Spinal cord (tissue), 10 donors: ENCODE measurements at places on chromosomes 1 and 21. TPM values are rescaled to one million over a fixed set of nuclear protein-coding genes. Genes with fewer than 3 reads are reported as not detected.

- no peaks in the 10 kb centered on the region for H3K27me3 ChIP-seq
- no peak overlapping the region for H3K4me3 ChIP-seq
- peaks cover 3% of the 10 kb centered on the region for H3K4me1 ChIP-seq
- H3K27ac ChIP-seq: no peak overlapping the region
Measured at GRCh38 chr1:213066363-213066762, 15.3 kb downstream of the RPS6KC1 start.

- peaks cover 27% of the 10 kb centered on the region for H3K4me1 ChIP-seq
- no peak overlapping the region for H3K4me3 ChIP-seq
- H3K27me3 ChIP-seq: peaks cover 13% of the 10 kb centered on the region
- peak; percentile 29 for DNase-seq
Measured at GRCh38 chr1:19045898-19046880, 89.7 kb upstream of the IFFO2 start.

Gene ITGB3BP
- total RNA-seq: 31.7 TPM

Gene PTGS2
- 4.3 TPM for total RNA-seq

Gene ZC3H11A
- total RNA-seq: 95.3 TPM

- peaks cover 10% of the 10 kb centered on the region for H3K4me1 ChIP-seq
- no peaks in the 10 kb centered on the region for H3K36me3 ChIP-seq
- DNase-seq: no peak
- peak overlapping the region; percentile 96 for H3K4me3 ChIP-seq
- H3K27me3 ChIP-seq: no peaks in the 10 kb centered on the region
Measured at GRCh38 chr1:62435231-62436038, 1.4 kb upstream of the USP1 start.

Gene MYOG
- total RNA-seq: 0.11 TPM

DNA sequence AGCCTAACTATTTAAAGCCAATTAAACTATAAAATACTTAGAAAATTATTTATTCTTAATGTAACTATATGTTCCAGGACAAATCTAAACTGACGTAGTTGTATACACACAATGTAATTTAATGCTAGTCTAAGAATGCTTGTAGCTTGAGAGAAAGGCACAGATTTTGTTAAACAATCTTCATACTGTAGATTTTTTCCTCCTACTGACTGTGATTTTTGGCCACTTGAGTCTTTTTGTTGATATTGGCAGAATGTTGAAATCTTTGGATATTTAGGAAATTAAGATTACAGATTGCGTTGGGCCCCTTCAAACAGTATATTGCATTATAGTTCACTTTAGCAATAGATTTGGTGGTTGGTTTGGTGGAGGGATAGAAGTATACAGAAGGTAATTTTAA, 40.5 kb downstream of the ATF3 start:
- H3K27ac ChIP-seq: no peak overlapping the region
- no peak overlapping the region for H3K4me3 ChIP-seq
- H3K4me1 ChIP-seq: no peaks in the 10 kb centered on the region
- no peaks in the 10 kb centered on the region for H3K27me3 ChIP-seq
- DNase-seq: no peak

DNA sequence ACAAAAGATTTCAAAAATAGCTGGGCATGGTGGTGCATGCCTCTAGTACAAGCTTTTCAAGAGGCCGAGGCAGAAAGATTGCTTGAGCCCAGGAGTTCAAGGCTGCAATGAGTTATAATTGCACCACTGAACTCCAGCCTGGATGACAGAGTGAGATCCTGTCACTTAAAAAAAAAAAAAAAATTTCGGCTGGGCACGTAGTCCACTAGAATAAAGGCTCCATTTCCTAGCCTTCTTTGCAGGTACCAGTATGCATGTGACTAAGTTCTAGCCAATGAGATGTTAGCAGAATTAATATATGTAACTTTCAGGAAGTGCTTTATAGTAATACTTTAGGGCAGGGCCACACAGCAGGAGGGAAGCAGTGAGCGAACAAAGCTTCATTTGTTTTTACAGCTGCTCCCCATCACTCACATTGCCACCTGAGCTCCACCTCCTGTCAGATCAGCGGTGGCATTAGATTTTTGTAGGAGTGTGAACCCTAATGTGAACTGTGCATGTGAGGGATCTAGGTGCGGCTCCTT, 28.8 kb upstream of the SYDE2 start:
- no peak overlapping the region for H3K27ac ChIP-seq
- no peak for DNase-seq
- no peak overlapping the region for H3K4me3 ChIP-seq
- H3K27me3 ChIP-seq: no peaks in the 10 kb centered on the region
- no peaks in the 10 kb centered on the region for H3K4me1 ChIP-seq

DNA sequence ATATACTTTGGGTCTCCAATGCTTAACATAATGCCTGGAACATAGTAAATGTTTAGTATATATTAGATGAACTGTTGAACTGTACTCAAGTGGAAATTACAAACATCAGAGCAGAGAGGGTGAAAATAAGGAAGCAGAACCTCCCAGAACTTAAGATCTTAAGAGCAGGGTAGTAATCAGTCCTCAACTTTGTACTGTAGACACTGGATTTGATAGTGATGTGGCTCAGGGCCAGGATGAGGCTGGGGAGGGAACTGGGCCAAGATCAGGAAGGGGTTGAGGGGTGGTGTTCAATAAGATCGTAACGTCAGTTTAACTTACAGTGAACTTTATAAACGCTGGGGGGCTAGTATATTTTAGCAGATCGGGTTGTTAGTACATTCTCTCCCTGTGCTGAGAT, 15.4 kb downstream of the MPZL1 start:
- no peak overlapping the region for H3K4me3 ChIP-seq
- H3K4me1 ChIP-seq: peaks cover 4% of the 10 kb centered on the region
- H3K36me3 ChIP-seq: peaks cover 2% of the 10 kb centered on the region
- no peaks in the 10 kb centered on the region for H3K27me3 ChIP-seq
- no peak overlapping the region for H3K27ac ChIP-seq

DNA sequence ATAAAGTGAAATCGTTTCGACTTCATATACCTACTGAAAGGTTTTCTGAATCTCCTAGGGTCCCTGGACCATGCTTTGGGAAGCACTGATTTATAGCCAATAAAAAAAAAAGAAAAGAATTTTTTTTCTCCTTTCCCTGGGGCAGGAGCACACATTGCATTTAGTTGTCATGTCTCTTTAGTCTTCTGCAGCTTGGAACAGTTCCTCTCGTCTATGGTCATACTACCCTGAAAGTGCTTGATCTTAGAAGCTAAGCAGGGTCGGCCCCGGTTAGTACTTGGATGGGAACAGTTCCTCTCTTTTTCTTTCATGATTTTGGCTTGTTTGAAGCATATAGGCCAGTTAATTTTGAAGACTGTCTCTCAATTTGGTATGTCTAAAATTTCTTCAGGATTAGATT, 3.7 kb upstream of the SERPINC1 start:
- no peaks in the 10 kb centered on the region for H3K4me1 ChIP-seq
- H3K36me3 ChIP-seq: no peaks in the 10 kb centered on the region
- H3K4me3 ChIP-seq: no peak overlapping the region
- no peak overlapping the region for H3K27ac ChIP-seq
- DNase-seq: no peak

- H3K4me3 ChIP-seq: no peak overlapping the region
- H3K27ac ChIP-seq: peak overlapping the region; percentile 42
- H3K36me3 ChIP-seq: no peaks in the 10 kb centered on the region
- H3K4me1 ChIP-seq: peaks cover 9% of the 10 kb centered on the region
- no peaks in the 10 kb centered on the region for H3K27me3 ChIP-seq
Measured at GRCh38 chr1:234907940-234908405, 220.7 kb downstream of the TOMM20 start.

DNA sequence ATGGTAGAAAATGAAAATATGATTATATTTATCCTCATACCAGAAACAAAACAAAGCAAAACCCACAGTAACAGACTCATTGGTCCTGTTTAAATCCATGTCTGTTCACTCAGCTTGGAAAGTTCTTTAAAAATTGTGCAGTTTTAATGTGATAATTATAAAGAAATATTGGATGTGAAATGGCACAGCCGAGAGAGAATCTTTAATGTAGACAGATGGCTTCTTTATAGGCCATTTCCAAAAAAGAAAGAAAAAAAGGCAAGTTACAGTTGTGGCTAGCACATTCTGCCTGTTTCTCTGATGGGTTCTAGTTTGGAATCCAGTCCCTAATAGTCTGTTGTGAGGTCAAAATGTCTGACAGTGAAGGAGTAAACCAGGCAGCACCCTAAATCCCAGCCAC, 62.0 kb downstream of the SH3BGR start:
- no peaks in the 10 kb centered on the region for H3K4me1 ChIP-seq
- H3K36me3 ChIP-seq: no peaks in the 10 kb centered on the region
- H3K4me3 ChIP-seq: no peak overlapping the region
- H3K27ac ChIP-seq: no peak overlapping the region
- no peaks in the 10 kb centered on the region for H3K27me3 ChIP-seq

Gene NCAM2
- total RNA-seq: 30.7 TPM

DNA sequence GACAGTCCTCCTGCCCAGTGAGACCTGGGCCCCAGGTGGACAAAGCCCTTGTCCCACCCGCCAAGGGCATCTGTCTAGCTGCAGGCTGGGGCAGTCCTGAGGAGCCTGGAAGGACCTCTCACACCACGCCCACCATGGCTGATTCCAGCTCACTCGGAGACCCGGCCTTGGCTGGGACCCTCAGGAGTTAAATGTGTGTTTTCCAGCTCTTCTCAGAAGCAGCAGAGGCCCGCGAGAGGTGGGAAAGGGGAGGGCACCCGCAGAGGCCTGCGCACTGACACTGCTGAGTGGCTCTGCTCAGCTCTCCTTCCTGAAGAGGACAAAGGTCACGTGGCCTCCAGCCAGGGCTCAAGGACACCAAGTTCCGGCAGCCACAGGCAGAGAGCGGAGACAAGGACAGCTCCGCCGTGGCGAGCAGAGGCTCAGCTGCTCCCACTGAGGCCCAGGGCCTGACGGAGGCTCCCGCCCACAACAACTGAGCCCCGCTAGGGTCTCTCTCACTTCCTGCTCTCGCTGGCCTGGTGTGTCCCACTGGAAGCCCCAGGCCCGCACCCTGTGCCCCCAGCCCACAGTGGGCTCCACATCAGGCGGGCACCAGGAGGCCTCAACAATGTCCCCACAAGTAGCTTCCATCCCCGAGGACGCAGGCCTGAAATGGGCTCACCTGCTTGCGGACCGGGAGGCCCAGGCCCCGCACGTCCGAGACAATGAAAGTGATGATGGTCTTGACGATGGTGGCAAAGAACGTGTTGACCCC, 16.9 kb downstream of the SLC19A1 start:
- no peak for DNase-seq
- H3K27ac ChIP-seq: no peak overlapping the region
- no peaks in the 10 kb centered on the region for H3K27me3 ChIP-seq
- peaks cover 5% of the 10 kb centered on the region for H3K4me1 ChIP-seq
- no peak overlapping the region for H3K4me3 ChIP-seq

DNA sequence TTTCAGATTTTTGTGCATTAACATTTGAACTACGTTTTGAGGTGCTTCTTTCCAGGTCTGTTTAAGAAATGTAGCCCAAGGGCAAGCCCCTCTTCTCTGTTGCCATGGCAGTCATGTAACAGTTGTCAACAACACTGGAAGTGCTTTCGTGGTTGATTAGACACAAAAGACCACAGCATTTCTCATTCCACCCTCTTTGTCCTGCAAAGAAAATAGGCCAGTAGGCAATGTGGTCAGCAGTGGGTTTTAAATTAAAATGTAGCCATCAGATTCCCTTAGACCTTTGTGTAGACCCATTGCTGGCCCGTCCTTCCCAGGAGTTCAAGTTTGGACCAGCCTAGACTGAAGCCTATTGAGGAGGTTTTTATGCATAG, 35.4 kb downstream of the VANGL1 start:
- peak; percentile 69 for DNase-seq
- H3K27me3 ChIP-seq: no peaks in the 10 kb centered on the region
- no peak overlapping the region for H3K4me3 ChIP-seq
- H3K4me1 ChIP-seq: peaks cover 12% of the 10 kb centered on the region

GRCh38 chr1:16367258-16367967, 371 bp downstream of the SZRD1 start:
- peak overlapping the region; percentile 86 for H3K4me3 ChIP-seq
- peaks cover 6% of the 10 kb centered on the region for H3K4me1 ChIP-seq
- DNase-seq: peak; percentile 78
- H3K27ac ChIP-seq: peak overlapping the region; percentile 99
- no peaks in the 10 kb centered on the region for H3K27me3 ChIP-seq
- no peaks in the 10 kb centered on the region for H3K36me3 ChIP-seq

Gene ANXA9
- 2.6 TPM for total RNA-seq

- peaks cover 27% of the 10 kb centered on the region for H3K4me1 ChIP-seq
- H3K36me3 ChIP-seq: peaks cover 21% of the 10 kb centered on the region
- no peak overlapping the region for H3K27ac ChIP-seq
- no peaks in the 10 kb centered on the region for H3K27me3 ChIP-seq
- no peak for DNase-seq
Measured at GRCh38 chr1:19651141-19651737, 7.1 kb downstream of the NBL1 start.

Gene PDXK
- total RNA-seq: 127 TPM

Gene CD1E
- total RNA-seq: 0.17 TPM
